ENCODE measurements at places on chromosomes 4 and X.

GRCh38 chr4:59664771-59665170 lies 1535.4 kb upstream of the ADGRL3 start:
- DNase-seq, result no peak

- DNase-seq, result no peak
Measured at GRCh38 chrX:28472926-28473325, 114.3 kb upstream of the IL1RAPL1 start.

DNA sequence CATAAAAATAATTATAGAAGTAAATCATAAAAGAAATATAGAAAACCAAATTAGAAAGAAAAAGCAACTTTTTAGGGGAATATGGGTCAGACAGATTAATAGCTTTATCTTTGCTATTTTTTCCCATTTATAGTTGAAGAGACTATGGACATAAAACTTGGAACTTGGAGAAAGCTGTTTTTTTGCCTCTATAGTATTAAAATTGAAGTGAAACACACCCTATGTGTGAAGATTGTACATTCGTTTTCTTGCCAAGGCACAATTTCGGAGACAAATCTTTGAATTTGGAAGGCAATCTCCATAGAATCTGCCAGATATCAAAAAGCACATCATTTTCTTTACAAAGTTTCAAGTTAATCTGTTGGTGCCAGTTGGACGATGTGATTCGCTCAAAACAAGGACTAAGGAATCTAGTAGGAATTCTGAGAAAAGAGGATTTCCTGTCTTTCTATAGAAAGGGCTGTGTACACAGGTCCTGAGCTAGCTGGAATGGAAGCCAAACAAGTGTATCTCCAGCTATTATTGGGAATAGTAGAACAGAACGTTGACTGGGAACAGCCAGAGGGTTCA lies 156.3 kb downstream of the SLC7A11 start:
- DNase-seq, result no peak

DNA sequence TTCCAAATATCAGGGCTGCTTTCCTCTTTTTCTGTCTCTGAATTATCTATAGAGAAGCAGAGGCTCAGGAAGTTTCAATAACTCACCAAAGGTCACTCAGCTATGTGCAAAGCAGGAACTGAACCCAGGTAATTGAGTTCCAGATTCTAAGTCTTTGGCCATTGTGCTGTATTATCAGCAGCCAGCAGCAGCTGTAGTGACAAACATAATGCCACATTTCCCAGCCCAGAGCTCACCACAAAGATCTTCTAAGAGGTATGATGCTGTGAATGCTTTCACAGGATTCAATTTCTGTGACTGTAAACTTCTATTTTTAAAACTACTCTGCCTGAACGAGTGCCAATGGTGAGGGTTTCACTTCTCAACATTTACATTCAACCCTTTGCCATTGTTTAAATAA lies 56.4 kb downstream of the SPOCK3 start:
- no peak for DNase-seq

- no peak for DNase-seq
Measured at GRCh38 chr4:183388021-183388420, 56.4 kb upstream of the CDKN2AIP start.

- DNase-seq, result no peak
Measured at GRCh38 chr4:22721204-22721603, 28.5 kb downstream of the GBA3 start.

- no peak for DNase-seq
Measured at GRCh38 chr4:174524242-174524641, 2.0 kb upstream of the HPGD start.

GRCh38 chr4:36303426-36304137 lies 22.2 kb downstream of the DTHD1 start:
- no peak for DNase-seq

GRCh38 chrX:150544222-150544787 lies 24.1 kb upstream of the MTM1 start:
- DNase-seq, result no peak

DNA sequence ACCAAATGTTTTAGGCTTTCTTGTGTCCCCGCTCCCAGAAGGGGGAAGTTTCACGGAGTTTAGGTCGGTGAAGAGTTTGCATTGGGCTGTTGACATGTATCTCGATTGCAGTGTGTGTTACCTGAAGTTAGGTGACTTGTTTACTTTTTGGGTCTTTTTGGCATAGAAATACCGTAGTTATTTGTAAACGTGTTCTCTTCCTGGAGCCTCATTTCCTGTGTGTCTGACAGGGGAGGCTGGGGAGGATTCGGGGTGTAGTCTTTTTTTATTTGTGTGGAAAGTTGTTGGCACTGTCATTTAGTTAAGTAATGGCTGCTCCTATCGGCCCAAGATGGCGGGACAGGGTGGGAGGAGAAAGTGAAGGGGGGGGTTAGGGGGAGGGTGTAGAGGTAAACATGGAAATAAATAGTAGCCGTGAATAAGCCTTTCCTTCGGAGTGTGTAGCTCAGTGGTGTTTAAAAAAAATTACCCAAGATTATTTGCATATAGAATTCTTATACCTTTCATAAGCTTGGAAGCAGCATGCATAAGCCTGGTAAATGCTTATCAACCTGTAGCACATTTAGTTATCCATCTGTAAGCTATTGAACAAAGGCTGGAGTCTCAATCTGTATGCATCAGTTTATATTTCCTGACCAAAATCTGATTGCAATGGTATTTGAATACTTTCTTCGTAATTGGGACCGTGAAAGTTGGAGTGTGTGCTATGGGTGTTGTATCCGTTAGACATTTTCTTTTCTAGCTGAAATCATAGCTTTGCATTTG lies 1.6 kb downstream of the KDM6A start:
- peak; percentile 12 for DNase-seq

DNA sequence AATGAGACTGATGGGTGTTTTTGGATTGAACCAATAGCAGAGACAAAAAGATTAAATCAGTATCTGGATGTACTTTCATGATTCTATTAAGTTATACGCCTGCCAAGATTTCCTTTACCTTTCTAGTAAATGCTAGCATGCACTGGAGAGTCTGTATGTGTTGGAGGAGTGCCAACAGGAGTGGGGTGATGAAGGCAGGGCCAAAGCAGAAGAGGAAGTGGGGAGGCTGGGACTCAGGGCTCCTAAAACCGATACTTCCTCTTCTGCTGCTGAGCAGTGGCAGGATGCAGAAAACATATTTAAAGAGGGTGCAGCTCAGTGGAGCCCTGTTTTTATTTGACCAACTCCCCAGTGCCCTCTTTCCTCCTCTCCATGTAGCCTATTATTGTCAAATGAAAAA lies 5.6 kb downstream of the CYSLTR1 start:
- no peak for DNase-seq

- DNase-seq, result no peak
Measured at GRCh38 chr4:112213091-112213490, 18.5 kb upstream of the AP1AR start.

DNA sequence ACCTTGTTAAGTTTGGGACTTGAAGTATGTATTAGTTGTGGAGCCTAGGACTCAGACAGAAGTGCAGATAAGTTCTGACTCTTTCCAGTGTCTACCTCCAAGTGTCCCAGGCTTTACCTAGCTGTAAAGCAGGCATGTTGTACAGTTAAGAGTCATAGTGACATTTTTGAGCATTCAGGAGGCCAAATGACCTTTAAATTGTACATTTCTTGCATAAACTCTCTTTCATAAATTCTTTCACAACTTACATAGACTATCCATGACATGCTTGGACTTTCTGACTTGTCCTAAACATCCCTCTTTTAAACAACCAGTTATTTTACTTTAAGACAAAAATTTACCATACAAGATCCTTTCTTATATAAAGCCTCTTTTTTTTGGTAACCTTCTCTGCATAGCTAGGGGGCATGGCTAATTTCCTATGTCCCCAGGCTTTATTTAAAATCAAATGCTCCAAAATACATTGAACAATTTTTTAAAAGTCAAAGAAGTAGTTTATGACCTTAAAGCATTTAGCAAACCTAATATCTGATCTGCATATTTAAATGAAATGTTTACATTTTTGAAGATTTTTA lies 40.1 kb upstream of the UGT8 start:
- no peak for DNase-seq

DNA sequence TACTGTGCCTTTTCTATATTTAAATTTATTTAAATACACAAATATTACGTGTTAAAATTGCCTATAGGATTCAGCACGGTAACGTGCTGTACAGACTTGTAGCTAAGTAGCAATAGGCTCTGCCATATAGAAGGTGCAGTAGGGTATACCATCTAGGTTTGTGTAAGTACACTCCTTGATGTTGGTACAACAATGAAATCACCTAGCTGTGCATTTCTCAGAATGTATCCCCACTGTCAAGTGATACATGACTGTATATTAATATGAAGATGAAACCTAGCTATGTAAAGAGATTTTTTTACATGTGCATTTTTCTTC lies 431.2 kb downstream of the KCTD8 start:
- DNase-seq, result no peak

DNA sequence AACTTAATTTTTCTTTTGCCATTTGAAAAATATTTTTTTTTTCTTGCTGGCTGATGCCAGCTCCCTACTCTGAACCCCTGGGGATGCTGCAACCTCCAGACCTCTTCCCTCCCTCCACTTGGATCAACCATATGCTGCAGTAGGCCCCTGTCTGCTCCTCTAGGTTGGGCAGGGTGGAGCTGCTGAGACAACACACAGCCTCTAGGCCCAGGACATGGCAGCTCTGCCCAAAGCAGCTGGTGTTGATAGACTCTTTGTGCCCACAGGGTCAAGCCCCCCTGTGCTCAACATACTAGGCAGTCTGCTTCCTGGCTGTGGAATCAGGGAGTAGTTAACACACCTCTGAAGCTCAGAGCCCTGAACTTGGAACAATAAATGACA lies 19.9 kb upstream of the CLNK start:
- DNase-seq, result no peak

- no peak for DNase-seq
Measured at GRCh38 chr4:36222702-36223101, 21.6 kb downstream of the ARAP2 start.

GRCh38 chr4:7381221-7381889 lies 53.4 kb downstream of the PSAPL1 start:
- DNase-seq, result no peak

- DNase-seq, result no peak
Measured at GRCh38 chrX:9318766-9319165, 146.1 kb upstream of the TBL1X start.

GRCh38 chr4:80197601-80198440 lies 518 bp downstream of the PRDM8 start:
- DNase-seq, result peak; percentile 52

DNA sequence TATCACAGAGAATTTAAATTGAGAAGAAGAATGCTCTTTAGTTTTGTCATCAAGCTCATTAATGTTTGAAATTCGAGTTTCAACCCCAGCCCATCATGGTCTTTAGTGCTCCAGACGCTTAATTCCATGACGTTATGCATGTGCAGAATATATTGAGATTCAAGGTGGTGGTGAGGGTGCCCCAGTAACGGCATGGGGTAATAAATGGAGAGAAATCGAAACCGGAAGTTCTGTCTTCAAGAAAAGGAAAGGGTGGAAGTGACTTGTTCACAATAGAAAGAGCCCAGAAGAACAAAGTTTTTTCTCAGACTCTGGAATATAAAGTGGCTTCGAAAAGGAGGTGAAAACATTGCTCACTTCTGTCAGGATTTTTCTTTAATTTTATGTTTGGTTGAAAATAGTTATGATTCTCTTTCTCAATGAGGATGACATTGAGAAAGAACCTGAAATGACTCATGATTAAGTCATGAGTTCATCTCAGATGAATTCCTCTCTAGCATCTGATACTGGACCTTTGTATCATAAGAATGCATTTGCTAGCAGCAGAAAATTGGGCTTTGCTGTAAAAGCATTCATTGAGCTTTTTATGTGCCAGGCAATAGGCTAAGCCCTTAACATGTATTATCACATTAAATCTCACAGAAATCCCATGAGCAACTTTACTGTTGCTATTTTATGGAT lies 779 bp upstream of the DDX60L start:
- no peak for DNase-seq

Measured in nephron progenitor cell (in vitro differentiated cells).